Stimulated activated naive CD4-positive, alpha-beta T cell treated with Interleukin-2 at 50 U/mL for 16 hours (primary cell): ENCODE measurements at places on chromosomes 5 and 9.

DNA sequence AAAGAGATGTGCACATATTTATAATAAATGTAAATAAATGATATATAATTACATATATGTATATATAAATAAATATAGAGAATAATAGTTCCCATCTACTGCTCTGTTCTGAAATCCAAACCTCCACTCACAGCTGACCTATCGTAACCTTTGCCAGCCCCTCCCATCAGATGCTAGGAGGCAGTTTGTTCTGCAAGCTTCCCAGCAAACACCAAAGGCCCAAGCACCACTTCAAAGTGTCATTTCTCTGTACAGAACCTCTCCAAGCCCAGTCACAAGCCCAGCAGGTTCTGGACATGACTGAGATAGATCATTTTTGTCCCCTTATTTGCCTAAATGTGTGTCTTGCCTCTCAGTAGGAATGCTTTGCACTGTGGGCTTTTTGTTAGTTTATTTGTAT lies 62.4 kb downstream of the MFAP3 start:
- no peak for DNase-seq

DNA sequence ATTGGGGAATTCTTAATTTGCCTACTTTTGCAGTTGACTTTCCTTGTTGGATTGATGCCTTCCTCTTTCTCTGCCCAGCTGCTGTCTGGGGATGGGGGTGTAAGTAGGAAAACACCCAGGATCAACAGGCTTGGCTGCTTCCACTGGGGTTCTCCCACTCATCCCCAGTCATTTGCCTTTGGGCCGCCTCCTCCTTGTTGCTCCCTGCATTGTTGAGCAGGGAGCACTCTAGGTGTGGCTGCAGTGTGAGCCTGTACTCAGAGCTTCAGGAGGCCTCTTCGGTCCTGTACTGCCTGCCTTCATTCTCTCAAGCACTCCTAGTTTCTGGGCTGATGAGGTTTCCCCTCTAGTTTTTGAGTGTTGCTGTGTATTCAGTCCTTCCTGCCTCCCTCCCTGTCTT lies 12.1 kb downstream of the RHOBTB3 start:
- DNase-seq = no peak

GRCh38 chr5:117263231-117263630 lies 688.6 kb upstream of the SEMA6A start:
- DNase-seq = no peak

- peak; percentile 48 for DNase-seq
Measured at GRCh38 chr5:56094579-56095361, 100.0 kb upstream of the IL6ST start.

DNA sequence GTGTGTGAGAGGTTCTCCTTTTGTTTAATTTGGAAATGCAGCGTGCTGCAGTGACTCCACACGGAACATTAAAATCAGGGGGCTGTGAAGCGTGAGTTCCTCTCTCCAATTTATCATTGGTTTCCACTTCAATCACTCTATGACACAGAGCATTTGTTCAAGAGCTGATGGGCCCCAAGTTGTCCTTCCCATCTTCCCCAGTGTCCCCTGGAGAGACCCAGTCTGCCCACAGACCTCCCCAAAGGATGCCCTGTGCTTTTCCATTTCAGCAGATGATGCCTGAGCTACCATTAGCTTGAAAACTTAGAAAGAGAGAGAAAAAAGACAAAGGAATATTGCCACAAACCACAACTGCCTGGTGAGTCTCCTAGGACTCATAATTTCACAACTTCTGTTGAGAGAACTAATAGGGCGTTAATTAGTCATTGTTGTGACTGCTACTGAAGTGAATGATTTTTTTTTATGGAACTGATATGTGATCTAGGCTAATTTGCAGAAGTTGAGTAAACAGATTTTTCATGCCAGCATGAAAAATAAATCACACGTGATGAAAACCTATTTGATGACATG lies 772.7 kb downstream of the SEMA5A start:
- no peak for DNase-seq

DNA sequence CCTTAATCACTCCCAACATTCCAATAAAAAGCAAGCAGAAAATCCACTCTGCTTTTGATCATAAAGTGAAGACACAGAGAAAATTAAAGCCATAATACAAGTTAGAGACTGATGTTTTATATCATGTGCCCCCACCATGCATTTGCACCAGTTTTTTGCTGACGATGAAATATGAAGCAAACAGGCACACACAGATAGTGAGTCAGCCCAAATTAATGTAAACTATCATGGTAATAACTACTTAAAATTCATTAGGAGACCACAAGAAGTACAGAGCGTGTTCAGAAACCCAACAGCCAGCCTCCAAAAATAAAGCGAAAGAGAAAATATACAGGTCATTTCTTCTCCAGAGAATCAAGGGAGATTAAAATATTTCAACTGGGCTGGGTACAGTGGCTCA lies 46.4 kb upstream of the KDM4C start:
- no peak for DNase-seq

DNA sequence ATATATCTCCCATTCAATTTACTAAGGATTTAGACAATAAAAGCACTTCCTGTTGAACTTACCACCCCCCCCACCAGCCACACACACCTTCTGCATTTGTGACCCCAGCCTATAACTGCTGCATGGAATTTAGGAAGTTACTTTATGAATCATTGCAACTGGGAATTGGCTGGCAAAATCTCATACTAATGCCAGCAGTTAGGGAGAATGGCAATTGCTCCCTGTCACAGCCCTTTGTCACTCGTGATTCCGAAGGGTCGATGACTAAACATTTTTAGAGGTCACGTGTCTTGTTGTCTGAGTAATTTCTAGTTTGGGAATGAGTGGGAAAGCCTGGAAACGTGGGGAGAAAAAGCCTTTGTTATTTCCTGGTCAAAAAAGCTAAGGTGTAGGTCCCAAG lies 46.6 kb upstream of the PCA3 start:
- no peak for DNase-seq

- no peak for DNase-seq
Measured at GRCh38 chr5:176938472-176938871, 39.3 kb upstream of the HK3 start.

DNA sequence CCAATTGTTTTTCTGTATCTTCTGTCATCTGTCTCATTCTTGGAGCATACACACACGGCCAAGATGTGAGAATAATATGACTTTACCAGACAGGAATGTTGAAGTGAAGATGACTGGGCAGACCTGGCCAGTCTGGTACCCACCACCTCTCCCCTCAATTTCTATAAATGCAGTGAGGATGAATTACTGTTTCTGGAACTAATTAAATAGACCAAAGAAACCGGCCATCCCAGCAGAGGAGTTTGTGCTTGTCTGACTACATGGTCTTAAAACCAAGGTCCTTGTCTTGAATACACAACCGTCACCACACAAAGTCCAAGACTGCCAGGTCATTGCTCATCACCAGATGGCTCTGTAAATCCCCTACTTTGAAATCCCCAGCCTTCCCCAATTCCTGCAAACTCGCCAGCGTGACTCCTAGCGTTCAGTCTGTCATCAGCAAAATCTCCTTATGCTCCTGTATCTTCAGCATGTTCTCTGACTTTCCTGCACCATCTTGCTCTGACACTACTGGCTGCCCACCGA lies 147.2 kb downstream of the PDE4D start:
- no peak for DNase-seq

GRCh38 chr5:38157024-38157423 lies 101.3 kb upstream of the EGFLAM start:
- no peak for DNase-seq

DNA sequence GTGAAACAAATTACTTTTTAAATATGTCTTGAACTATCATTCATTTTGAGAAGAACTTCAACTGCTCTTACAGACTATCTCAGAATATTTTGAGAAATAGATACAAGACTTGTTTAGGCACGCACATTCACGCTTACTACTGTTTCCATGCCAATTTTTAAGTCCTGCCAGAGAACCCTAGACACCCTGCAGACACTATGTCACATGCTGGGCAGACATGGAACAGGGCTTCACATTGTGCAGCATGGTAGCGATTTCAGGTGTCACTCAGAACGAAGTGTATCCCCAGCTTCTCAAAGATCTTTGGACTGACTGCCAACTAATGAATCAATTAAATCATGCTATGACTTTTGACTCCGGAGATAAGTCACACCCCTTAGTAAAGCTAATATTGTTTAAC lies 128.7 kb upstream of the SLC27A6 start:
- DNase-seq = no peak

GRCh38 chr5:156186760-156187159 lies 140.2 kb upstream of the SGCD start:
- DNase-seq = no peak

DNA sequence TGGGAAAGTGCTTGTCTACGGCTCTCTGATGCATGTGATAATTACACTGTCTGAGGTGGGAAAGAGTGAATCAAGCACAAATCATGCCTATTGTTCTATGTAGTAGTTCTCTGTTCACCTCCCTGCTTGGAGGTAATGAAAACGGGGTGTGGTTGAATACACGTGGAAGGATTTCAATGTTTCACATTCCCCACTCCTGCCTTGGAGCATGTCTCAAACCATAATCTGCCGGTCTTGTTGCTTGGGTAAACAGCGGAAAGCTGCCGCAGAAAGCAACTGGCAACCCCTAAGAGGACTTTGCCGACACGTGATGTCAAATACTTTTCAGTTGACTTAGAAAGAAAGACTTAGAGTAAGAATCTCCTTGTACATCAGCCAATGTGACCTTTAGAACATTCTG lies 63.5 kb upstream of the MOCS2 start:
- no peak for DNase-seq

DNA sequence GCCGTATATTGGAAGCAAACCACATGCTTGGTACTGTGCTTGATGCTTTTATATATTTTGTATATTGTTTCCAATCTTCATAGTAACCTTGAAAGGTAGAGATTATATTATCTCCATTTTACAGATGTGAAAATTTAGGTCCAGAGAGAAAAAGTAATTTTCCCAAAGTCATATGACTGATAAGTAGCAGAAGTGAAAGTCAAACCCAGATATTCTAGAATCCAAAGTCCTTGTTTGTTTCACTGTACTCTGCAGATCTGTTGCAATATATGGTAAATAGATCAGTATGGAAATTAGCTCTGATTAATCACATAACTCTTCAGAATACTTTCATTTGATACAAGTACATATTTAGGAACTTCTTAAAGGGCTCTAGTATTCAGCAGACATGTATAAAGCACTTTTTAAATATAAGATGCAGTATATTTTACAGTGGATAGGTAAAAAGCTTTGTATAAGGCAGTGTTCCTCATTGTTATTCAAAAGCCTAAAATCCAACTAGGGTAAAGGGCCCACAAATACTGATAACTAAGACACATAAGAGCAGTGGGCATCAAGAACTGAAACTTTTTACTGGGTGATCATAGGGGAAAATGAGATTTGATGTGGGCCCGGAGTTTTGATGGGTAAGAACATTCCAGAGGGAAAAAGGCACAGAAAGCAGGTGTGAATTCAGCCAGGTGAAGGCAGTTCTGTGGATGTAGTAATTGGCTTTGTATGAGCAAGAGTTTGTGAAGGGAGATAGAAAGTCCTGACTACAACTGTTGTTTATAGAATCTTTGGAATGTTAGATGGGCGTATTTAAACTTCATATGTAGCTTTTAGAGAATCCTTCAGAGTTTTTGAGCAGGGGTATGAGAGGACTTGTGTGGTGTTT lies 25.0 kb downstream of the NDFIP1 start:
- DNase-seq = no peak

DNA sequence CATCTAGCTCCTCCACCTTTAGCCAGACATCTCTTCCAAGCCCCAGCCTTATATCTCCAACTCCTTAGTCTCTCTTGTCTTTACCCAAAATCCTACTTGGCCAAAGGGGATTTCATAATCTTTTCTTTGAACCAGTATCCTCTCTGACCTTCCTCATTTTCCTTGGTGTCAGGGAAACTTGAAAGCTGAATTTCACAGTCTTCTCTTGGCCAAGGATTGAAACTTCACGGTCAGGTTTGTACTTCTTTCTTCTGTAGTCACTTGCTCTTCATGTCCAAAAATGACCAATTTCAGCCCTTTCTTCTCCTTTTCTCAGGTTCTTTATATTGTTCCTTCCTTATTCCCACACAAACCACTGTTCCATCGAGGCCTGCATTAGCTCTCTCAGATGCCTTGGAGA lies 473.7 kb upstream of the KLF4 start:
- DNase-seq = no peak

GRCh38 chr5:150636391-150637244 lies 3.8 kb upstream of the SYNPO start:
- DNase-seq = no peak

DNA sequence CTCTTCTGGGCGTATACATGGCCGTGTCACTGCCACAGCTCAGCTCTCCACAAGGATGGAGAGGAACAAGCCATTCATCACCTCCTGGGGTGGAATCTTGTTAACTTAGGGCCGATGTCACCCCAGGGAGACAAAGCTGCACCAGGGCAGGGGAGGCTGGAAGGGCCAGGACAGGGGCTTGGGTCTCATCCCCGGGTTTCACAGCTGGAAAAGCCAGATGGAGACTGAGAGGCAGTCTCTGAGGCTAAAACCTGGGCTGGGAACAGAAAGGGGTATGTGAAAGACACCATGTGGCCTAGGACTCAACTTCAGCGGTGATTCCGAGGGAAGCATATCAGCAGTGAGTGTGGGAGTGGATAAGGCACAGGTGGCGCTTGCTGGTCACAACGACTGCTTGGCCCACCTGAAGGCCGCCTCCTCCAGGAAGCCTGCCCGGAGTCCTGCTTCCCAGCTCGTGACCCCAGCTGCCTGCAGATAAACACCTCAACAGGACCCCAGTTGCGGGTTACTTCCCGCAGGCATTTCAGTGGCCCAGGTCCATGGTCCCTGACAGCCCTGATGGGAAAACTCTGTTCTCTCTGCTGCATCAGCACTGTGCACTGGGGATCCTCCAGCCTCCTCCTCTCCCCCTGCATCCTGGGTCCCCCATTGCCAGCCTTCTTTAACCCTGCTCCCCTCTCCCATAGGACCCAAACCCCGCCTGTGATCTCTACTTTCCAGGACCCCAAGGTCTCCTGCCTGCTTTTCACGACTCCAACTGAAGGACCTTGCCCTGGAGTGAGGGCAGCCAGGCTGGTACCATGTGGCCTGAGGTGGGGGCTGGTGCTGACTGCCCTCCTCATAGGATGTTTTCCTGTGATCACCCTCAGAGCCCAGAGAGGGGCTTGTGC lies 51.7 kb upstream of the FCN1 start:
- DNase-seq = no peak

DNA sequence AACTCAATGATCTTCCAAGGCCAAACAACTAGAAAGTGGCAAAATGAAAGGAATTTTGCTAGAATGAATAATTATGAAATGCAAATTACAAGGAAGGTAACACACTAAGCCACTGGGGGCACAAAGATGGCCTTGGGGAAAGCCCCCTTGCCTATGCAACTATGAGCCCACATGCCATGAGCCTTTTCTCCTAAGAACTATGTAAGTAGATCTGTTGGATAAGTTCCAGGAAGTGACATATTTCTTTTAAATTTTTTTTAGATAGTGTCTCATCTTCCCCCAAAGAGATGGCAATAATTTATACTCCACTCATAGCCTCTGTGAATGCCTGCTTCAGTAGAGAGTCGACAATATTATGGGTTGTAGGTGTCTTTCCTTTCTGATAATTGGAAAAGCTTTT lies 257.8 kb downstream of the AUH start:
- no peak for DNase-seq
